Psoas muscle (tissue), 8 donors: ENCODE measurements at places on chromosomes 16 and 17. TPM values are rescaled to one million over a fixed set of nuclear protein-coding genes. Genes with fewer than 3 reads are reported as not detected.

OR3A2 gene
- total RNA-seq, result not detected

IGSF6 gene
- total RNA-seq, result 1.7 TPM

VTN gene
- total RNA-seq, result 0.24 TPM

PIRT gene
- not detected for total RNA-seq

LPCAT2 gene
- 2.1 TPM for total RNA-seq

CCR7 gene
- total RNA-seq, result 0.20 TPM

SDR42E1 gene
- total RNA-seq, result not detected

KRT24 gene
- not detected for total RNA-seq

PRAC2 gene
- total RNA-seq, result not detected

DNASE1L2 gene
- total RNA-seq, result 0.28 TPM

PARD6A gene
- 6.3 TPM for total RNA-seq

ZNF771 gene
- 14.6 TPM for total RNA-seq

GDE1 gene
- total RNA-seq, result 53.1 TPM

WFIKKN1 gene
- total RNA-seq, result 0.30 TPM

C16orf89 gene
- 9.3 TPM for total RNA-seq

SLFN14 gene
- total RNA-seq, result not detected

NCBP3 gene
- 10.9 TPM for total RNA-seq

WFIKKN2 gene
- total RNA-seq, result 1.6 TPM

PRR29 gene
- total RNA-seq, result 0.47 TPM

MT3 gene
- total RNA-seq, result not detected

C17orf78 gene
- total RNA-seq, result not detected

RAMP2 gene
- total RNA-seq, result 22.1 TPM

GGA2 gene
- total RNA-seq, result 43.1 TPM

NEUROD2 gene
- total RNA-seq, result not detected
